Urothelium cell line (cell line): ENCODE measurements at places on chromosomes 5 and 9.

- no peak for DNase-seq
These were observed 188.4 kb downstream of the SLC12A2 start for GRCh38 chr5:128271859-128272464.

GRCh38 chr5:97102010-97102470, 40.4 kb downstream of the LIX1 start:
- DNase-seq: no peak

DNA sequence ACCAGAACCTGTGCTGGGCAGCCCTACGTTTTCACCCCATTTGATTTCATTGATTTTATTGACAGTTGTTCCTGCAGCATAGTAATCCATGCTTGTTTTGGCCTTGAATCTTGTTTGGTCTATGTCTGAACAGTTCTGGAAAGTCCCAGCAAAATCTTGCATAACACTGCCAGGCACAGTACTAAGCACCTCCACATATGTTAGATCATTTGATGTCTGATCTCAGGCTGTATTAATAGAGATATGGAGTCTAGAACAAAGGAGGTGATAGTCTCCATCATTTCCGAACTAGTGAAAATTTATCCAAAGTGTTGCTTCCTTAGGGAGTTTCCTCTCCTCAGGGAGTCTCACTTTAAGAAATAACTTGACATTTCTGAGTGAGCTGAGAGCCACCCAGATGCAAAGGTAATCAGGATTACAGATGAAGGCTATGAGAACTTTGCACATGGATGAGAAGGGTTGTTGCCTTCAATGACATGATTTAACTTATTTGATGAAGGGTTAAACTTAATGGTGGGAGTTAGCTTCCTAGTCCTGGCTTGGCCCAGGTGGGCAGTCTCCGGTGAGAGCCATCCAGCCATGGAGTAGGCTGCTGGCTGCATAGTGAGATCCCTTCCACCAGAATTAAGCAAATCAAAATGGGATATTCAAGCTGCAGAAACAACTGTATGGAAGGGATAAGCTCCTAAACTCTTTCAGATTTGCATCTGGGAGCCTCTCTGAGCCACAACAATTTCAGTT, 173.8 kb upstream of the MVB12B start:
- DNase-seq: no peak

DNA sequence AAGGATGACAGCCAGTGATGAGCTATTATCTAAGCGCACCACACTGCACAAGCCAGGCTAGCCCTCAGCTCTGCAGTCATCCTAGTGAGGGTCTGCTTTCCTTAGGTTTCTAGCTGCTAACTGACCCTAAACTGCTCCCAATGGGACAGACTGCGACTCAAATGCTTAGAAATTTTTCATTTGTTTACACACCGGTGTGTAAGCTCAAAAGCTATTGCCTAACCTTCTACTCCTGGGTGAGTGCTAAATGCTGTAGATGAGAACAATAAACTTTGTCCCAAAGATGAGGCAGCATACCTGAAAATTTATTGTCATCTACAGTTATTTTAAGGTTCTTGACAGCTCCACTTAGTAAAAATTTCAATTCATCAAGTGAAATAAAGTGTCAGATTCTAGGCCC, 311.4 kb downstream of the TMEM167A start:
- DNase-seq: no peak

GRCh38 chr5:181166812-181167733, 19.7 kb downstream of the OR2V2 start:
- no peak for DNase-seq

GRCh38 chr9:93107825-93108161, 11.8 kb downstream of the CARD19 start:
- no peak for DNase-seq

DNA sequence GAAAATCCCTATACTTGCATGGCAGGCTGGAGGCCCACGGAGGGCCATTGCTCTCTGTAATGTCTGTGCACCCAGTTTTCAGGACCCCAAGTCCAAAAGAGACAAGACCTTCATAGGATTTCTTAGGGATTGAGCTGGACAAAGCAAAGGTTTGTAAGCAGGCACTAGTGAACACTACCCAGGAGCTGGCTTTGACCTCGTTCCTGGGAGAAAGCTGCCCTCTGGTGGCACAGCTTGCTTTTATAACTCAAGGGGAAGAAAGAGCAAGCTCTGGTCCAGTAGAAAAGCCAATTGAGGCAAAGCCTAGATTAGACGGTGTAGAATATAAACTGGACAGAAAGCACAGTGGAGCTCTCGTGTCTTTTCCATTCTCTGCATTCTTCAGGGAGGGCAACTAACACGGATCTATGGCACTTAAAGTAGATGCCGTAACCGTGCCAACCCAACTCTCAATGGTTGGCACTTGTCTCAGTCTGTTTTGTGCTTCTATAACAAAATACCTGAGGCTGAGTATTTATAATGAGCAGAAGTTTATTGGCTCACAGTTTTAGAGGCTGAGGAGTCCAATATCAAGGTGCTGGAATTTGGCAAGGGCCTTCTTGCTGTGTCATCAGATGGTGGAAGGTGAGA, 7.9 kb downstream of the GABRP start:
- DNase-seq: peak; percentile 62

GRCh38 chr9:20553558-20554149, 68.6 kb downstream of the MLLT3 start:
- no peak for DNase-seq

DNA sequence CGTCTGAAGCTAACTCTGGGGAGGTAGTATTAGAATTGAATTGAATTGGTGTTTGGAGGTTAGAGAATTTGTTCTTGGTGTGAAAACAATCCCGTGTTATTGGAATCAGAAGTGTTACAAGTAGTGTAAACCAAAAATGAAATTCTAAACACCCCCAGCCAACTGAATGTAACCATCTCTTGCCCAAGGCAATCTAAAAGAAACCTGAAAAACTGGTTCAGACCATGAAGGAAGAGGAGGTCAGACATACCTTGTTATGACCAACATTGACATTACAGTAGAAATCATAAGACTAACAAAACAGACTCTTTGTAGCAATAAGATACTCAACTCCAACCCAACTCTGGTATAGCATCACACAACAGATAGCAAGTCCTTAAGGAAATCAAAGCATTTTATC, 159.0 kb downstream of the TUSC1 start:
- no peak for DNase-seq

DNA sequence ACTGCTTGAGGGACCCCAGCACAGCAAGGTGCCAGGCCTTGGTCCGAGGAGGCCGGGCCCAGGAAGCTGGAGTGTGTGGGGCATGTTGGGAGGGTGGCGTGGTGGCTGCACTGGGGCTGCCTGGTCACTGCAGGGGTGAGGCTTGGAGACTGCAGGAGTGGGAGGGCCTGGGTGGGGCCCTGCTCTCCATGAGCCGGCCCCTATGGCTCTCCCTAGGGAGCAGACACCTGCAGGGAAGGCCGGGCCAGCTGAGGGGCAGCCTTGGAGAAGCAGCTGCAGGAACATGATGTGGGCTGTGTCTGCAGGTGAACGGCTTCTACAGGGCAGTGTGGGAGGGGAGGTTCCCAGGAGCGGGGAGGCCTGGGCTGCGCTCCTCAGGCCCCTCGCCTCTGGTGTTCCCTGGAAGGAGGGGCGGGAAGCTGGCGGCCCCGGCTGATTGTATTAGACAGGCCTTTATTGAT, 41.7 kb upstream of the TMEM250 start:
- no peak for DNase-seq

DNA sequence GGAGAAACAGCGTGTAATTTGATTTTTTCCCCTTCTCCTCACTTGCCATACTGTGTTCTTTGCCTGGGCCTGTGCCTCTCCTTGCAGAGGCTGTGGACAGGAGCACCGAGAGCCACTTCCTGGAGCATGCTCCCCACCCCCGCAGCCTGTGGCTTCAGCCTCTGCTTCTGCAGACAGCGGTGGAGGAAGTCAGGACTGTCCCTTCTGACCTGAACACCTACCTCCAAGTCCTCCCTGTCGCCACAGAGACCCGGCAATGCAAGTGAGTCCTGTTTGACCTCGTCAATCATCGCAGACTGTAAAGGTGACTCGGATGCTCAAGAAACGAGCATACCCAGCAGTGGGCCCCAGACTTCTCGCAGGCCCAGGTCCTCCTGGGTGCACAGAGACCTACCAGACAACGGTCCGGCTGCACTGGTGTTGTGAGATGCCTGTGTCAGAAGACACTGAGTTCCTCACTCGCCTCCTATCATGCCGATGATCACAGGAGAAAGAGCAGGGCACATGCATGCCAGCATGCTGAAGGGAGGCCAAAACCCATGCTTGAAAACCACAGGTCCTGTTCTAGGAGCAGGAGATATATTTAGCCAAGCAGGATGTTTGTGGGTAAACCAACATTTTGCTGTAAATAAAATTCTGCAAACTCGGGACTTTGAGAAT, 198.8 kb downstream of the AUH start:
- peak; percentile 47 for DNase-seq

- DNase-seq: no peak
These were observed 2.2 kb downstream of the ZSWIM6 start for GRCh38 chr5:61333954-61334867.
